ENCODE measurements at places on chromosomes 13 and 19. TPM values are rescaled to one million over a fixed set of nuclear protein-coding genes. Genes with fewer than 3 reads are reported as not detected.

DNA sequence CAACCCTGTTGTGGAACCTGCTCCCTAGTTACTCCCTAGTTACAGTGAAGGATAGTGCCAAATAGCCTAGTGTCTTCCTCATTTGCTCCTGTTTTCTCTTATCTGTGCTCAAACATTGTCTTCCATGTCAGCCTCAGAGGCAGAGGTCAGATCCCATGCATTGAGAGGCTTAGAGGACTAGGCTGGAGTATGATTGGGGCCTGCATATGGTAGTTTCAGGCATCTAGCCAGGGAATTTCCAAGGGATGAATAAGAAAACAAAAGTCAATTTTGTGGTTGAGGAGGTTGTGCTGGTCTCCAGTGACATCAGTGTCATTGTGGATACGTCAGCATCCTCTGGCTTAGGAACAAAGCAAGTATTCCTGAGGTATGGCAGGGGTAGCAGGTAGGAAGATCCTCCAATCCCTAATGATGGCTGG lies 9.4 kb downstream of the ZNF546 start:
- no peak for DNase-seq

GRCh38 chr13:31038834-31039552 lies 106.5 kb downstream of the TEX26 start:
- DNase-seq: no peak

- no peak for DNase-seq
Measured at GRCh38 chr19:3586127-3586626, 899 bp downstream of the GIPC3 start.

GRCh38 chr13:61954092-61954491 lies 538.4 kb upstream of the PCDH20 start:
- DNase-seq: no peak

MUC16 gene
- not detected for total RNA-seq

All from adrenal gland (tissue), 19 donors.